ENCODE measurements at places on chromosomes 7 and 10.

- no peak for DNase-seq
Observed at GRCh38 chr7:143811-144453, 48.4 kb upstream of the FAM20C start.

GRCh38 chr7:69941077-69941651 lies 342.9 kb downstream of the AUTS2 start:
- no peak for DNase-seq

GRCh38 chr10:73809061-73809818 lies 2.2 kb downstream of the NDST2 start:
- no peak for DNase-seq

DNA sequence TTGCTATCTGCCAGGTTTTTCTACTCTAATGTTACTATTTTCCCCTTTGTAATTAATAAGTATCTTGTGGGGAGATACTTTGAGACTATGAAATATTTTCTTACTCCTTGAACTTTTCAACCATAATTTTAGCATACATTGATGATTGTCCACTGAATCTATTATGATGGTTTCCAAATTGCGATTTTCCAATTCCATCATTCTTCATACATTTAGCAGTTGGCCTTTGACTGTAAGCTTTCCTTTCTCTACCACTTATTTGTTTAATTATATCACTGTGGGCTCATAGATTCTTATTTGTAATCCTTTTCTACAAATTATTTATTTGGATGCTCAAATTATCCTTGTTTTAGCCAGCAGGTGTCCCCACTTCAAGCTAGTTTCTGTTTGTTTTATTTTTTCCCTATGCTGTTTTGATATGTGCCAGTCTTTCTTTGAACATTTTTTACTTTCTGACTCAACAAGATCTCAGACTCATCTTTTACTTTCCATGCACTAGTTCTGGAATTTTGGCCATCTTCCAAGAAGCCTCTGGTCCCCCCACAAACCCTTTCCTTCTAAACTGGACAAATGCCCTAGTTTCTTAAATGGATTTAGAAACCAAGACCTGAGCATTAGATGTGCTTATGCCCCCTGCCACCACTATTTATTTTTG lies 11.4 kb upstream of the MRPS16 start:
- DNase-seq = no peak

DNA sequence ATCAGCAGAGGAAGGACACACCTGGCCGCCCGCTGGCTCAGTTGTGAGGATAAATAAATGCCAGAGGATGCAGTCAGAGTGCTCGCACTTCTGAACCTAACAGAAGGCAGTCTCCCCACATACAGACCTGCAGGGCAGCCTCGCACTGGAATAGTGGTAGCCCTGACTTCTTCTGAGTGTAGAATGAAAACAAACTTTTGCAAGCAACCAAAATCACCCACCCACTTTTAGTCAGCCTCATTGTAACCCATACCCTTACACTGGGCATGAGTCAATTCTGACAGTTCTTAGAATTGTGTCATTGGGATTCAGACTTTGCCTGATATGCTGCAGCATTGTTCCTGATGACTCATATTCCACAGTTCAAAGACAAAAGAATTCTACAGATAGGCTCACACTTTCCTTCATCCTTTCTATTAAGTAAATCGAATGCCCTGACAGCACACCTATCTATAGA lies 167.0 kb upstream of the CDK1 start:
- no peak for DNase-seq

GRCh38 chr7:33420311-33420940 lies 291.1 kb downstream of the BBS9 start:
- no peak for DNase-seq

DNA sequence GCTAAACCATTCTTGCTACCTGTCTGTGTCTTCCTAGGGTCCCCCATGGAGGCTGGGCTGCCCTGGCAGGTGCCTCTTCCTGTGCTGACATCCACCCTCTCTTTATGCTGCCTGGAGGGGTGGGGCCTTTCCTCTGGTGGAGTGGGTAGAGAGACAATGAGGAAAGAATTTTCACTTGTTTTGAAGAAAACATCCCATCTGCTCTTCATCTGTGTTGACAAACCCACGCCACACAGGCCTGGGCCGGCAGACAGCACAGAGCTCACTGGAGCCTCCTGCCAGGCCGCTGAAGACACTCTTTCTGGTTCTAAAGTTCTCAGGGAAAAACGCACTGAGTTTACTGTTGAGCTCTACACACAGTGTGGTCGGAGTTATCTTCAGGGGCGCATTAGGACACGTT lies 328.2 kb downstream of the GLRX3 start:
- no peak for DNase-seq

GRCh38 chr7:95950698-95951097 lies 178.3 kb downstream of the DYNC1I1 start:
- DNase-seq = no peak

DNA sequence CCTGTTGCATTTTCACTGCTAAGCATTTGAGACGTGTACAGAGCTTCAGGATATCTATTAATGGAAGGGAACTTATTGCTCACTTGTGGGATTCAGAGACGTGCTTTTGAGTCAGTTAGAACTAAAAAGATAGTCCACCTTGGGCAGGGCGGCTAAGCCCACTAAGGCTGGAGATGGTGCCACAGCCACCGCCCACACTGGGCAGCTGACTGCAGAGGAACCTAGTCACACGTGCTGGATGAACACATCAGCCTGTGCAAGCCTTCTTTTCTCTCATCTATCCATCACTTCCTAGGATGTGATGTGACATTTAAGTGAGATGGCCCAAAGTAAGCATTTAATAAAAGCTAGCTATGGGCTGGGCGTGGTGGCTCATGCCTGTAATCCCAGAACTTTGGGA lies 78.0 kb downstream of the PTPRE start:
- DNase-seq = no peak

- no peak for DNase-seq
Observed at GRCh38 chr10:4241724-4242345, 456.8 kb upstream of the KLF6 start.

DNA sequence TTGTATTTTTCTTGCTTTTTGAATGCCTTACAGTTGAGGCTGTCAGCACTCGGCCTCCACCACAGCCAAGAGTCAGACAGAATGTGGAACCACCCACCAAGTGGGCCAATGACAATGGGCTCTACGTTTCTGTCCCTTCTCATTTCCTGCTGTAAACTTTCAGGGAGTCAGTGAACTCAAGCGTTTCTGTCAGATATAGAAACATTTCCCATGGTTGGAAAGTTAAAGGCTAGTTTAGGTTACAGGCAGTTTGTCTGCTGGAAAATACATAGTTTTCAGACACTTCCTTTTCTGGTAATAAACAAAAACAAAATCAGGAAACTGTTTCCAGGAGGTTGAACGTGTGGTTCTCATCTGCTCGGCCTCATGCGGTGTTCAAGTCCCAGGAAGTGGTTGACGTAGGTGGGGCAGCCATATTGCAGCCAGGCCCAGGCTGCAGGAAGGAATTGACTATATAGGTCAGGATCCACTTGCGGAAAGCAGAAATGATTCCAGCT lies 245.1 kb downstream of the CAMK1D start:
- DNase-seq = no peak

DNA sequence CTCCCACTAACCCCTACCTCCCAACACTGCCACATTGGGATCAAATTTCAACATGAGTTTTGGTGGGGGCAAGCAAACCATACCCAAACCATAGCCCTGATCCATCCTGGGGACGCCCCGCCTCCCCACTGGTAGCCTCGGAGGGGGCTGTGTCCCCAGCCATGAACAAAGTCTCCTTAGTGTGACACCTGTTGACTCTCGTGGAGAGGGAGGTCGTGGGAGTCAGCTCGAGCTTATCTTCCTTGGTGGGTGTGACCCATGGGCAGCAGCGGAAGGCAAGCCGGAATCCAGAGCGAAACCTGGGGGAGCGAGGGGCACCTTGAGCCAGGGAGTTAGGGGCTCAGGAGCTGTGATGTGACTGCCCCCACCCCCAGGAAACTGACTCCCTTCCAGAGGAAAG lies 11.9 kb downstream of the TACR2 start:
- DNase-seq = no peak

DNA sequence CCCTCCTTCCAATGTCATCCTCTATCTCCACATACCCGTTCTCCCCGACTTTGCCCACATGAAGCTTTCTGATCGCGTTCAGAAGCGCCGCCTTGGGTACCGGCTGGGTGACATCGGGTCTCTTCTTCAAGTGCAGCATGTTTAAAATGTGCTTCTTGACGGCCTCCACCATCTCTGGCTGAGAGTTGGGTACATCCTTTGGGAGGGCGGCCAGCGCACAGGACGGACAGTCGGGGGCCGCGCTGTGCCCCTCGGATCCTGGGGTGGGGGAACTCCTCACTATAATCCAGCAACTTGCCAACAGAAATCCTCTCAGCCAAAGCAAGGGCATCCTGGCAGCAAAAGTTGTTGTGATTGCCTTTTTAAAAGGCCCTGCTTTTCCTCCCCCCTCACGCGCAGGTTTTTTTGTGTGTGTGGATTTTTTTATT lies 2.8 kb downstream of the INHBA start:
- no peak for DNase-seq

DNA sequence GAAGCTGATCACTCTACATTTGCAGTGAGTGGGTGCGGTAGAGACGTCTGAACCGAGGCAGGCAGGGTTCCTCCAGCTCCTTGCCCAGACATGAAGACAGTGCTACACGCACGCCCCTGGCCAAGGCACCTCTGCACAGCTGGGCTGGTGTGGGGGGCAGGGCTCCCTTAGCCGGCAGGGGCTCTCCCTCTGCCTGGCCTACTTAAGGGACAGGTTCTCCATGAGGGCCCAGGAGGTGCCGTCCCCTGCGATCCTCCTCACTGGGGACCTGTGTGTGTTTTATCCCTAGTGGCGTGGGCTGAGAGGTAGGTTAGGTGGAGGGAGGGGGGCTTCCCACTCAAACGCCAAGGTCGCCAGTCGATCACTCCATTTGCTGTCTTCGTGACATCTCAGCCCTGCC lies 35.3 kb downstream of the IL15RA start:
- no peak for DNase-seq

DNA sequence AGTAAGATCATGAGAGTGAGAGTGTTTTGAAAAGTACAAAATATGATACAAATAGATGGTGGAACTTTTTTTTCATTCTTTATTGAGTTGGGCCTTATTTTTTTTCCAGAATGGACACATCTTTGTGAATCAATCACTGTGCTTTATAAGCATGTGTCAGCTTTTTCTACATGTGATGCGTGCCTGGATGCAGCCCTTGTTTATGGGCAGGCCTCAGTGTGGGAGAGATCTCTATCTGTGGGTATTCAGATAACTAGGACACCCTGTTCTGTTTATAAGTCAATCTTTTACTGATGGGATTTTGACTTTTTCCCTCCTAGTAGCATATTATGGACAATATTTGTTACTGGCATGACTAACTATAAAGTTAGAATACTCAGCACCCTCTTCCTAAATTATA lies 42.9 kb upstream of the IKZF1 start:
- DNase-seq = no peak

DNA sequence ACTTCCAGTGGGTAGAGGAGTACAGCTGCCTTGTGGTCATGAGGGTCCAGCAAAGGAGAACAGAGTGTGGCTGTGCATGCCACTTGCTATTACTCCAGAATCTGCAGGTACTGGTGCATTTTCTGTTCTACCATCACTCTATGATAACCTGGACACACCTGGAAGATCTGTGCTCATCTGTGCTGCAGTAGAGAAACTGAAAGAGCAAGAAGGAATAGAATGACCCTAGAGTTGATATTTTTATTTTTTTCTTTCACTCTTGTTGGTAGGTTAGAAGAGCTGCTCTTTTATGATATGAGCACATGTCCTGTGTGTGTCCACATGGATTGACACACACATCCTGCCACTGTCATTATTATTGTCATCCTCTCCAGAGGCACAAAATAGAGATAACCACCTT lies 48.3 kb upstream of the MTURN start:
- DNase-seq = no peak

GRCh38 chr10:56823849-56824248 lies 462.8 kb upstream of the ZWINT start:
- DNase-seq = no peak

GRCh38 chr7:47765373-47765979 lies 182.8 kb downstream of the PKD1L1 start:
- DNase-seq = no peak

DNA sequence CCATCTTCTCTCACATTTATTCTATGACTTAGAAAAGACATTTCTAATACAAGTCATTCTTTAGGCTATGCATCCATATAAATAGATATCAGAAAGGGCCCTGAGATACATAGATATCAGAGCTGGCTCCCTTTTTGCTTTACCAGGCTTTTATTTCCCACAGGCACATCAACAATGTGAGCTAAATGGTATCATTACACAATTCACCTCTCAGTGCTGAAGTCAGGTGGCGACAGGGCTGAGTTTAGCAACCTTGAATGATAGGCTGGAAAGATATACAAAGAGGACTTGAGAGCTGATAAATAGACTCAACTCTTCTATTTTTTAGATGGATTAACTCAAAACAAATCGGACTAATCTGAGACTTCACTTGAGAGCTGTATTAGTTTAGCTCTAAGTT lies 189.2 kb upstream of the COL1A2 start:
- DNase-seq = no peak

DNA sequence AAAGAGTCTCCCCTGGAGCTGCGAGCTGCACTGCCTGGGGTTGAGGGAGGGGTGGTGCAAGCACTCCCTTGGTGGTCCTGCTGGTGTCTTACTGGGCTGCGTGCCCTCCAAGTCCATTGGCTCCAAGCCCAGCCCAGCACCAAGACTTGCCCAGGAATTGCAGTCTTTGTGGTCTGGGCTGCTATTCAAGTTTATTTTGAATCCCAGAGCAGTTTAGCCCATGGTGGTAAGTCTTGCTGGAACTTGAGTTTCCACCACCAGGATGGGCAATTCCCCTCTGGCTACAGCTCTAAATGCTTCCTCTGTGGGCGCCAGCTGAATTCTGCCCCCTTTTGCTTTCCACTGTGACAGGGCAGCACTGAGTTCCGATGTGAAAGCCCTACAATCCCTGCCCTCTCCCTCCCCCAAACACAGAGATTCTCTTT lies 25.1 kb downstream of the GALNT11 start:
- DNase-seq = no peak

- DNase-seq = no peak
Observed at GRCh38 chr10:95394161-95394880, 103.5 kb upstream of the PDLIM1 start.

- no peak for DNase-seq
Observed at GRCh38 chr7:88216276-88216675, 3.6 kb downstream of the SRI start.

GRCh38 chr10:49090696-49091380 lies 24.5 kb downstream of the VSTM4 start:
- DNase-seq = no peak

DNA sequence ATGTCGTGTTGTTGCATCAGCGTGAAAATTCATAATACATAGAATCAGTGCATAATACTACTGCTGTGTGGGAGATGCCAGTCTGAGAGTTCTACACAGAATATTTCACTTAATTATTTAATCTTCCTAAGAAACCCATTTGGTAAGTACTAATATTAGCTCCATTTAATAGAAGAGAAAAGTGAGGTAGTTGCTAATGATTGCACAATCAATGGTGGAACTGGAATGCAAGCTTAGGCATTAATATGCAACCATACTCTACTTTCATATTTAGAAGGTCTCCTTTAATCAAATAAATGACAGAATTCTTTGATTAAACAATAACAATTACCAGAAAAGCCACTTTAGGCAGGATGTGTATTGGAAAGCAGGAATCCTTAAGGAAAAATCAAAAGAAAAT lies 660.7 kb upstream of the PHF14 start:
- DNase-seq = no peak

All from activated naive CD4-positive, alpha-beta T cell (primary cell).